Airway epithelial cell (primary cell): ENCODE measurements at places on chromosomes 16 and 17. TPM values are rescaled to one million over a fixed set of nuclear protein-coding genes. Genes with fewer than 3 reads are reported as not detected.

CCDC200 gene
- total RNA-seq, result not detected in 2 replicates

ZNF469 gene
- 0.42 and 0.60 TPM in 2 replicates for total RNA-seq

CBFA2T3 gene
- total RNA-seq, result 0.09 and 0.63 TPM in 2 replicates

PPP1R27 gene
- not detected in 2 replicates for total RNA-seq

VWA3A gene
- not detected in 2 replicates for total RNA-seq

CACNG4 gene
- total RNA-seq, result 0.65 and 0.99 TPM in 2 replicates

TBC1D3D gene
- not detected in 2 replicates for total RNA-seq

ERAL1 gene
- 59.0 and 60.8 TPM in 2 replicates for total RNA-seq

TPSAB1 gene
- total RNA-seq, result not detected in 2 replicates
